NCI-H187 (cell line): ENCODE measurements at places on chromosomes 11 and 22.

DNA sequence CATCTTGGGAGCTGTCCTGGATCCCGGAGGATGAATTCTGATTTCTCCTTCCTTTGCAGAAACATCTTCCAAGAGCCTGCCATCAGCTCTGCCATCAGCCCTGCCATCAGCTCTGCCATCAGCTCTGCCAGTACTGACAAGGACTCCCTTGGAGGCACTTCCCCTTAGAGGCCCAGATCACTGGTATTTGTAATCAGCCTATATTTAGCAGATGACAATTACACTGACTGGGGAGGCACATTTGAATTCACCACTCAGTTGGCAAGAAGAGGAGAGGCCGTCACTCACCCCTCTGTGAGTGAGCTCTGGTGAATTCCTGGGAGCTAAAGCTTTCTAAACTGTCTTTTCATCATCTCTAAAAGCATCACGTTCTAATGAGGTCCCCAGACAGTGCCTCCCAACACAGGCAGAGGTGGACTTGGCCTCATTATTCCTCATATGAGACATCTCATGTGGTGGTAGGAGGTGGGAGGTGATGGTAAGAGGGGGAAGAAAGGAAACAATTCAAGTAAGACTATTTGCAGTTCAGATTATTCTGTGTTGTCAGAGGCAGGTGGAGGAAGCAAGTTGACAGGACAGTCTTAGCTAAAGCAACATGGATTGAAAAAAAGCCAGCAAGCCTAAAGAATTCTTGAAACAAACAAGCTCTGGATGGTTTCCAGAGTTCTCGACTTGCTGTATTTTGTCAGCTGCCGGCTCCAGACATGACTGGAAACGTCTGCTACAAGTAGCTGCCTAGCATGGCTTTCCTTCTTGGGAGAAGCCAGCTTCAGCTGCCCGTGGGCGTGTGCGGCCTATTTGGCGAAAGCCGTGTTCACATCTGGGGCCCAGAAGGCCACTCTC lies 771.7 kb downstream of the TBC1D22A start:
- no peak for DNase-seq

DNA sequence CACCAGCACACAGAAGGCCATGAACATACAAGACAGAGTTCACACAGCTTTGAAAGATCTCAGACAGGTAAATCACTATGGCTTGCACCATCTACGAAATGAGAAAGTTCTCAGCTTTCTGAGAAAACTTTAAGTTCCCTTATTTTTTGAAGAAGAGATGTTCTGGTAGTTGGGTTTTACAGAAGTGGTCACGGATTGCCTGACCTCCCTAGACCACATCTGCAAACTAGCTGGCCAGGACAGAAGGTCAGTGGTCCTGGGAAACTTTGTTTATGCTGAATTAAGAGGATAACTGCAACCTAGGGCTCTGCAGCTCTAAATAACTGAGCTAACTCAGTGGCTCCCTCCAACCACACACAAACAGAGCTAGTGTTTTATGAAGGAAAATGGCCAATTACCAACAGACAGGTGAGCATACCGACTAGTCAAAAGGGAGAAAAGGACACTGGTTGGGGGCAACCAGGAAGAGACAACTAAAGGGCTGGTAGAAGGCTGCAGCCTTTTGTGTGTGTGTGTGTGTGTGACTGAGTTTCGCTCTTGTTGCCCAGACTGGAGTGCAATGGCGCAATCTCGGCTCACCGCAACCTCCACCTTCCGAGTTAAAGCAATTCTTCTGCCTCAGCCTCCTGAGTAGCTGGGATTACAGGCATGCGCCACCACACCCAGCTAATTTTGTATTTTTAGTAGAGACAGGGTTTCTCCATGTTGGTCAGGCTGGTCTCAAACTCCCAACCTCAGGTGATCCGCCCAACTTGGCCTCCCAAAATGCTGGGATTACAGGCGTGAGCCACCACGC lies 8.5 kb upstream of the SCN2B start:
- DNase-seq: no peak

GRCh38 chr22:29369460-29369859 lies 18.9 kb downstream of the AP1B1 start:
- DNase-seq: no peak

DNA sequence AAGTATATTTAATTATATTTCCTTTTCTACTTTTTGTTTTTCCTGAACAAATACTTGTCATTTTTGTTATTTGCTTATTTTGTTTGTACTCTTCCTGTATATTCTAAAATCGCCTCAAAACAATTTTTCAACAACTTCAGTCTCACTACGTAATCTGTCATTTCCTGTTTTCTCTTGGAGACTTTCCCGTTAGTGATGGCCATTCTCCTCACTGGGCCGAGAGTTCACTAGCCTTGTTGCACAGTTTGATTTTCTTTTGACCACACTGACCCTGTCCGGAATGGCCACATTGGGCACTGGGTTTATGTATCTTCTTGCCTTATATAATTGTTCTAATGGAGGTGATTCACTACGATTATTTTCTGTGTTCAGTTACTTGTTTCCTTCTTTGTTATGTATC lies 726.1 kb downstream of the FAM181B start:
- DNase-seq: no peak

GRCh38 chr11:88813233-88813915 lies 252.4 kb downstream of the GRM5 start:
- no peak for DNase-seq
